ENCODE measurements at places on chromosomes 5 and 9.

GRCh38 chr9:109797006-109797405, 17.0 kb downstream of the PALM2AKAP2 start:
- no peak for DNase-seq

DNA sequence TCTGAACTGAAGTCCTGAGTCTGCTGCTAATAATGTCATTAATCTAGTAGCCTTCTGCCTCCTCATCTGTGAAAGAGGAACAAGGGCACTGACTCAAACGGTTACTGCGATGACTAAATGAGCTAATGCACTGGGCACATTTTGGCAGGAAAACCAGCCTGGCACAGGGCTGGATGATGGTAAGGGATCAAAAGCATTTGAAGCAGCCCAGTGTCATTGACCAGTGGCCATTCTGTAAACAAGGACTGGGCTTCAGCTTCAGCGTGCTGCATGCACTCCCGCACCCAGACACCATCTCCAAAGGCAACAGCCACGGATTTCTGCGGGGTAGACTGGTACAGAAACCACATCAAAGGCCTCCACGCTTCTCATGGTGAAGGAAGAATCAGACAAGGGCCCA, 8.0 kb downstream of the GCNT4 start:
- DNase-seq: no peak

DNA sequence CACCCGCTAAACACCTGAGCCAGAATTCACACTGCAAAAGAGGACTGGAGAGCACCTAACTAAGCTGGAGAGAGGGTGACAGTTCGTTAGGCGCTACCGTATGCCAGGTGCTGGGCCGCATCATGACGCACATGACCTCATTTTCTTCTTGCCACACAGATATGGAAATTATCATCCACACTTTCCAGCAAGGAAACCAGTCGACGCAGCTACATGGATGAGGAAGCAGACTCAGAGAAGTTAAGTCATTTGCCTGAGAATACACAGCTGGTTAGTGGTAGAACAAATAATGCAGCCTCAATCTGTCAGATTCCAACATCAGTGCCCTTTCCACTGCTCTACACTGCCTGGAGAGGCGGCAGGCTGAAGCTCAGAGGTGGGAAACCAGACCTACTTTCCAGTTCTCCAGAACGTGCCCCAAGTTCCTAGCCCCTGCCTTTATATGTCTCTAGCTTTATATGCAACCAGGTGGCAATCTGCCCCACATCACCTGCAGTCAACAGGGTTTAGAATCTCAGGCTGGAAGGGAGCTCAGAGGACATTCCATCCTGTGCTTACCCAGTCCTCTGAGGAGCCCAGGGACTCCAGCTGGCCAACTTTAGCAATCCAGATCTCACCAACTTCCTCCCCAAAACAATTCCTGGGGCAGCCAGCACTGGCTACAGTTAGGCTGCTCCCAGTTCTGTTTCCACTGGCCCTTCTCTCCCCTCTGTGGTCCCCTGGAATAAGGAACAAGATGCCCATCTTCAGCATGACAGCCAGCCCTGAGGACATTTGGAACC, 8.8 kb downstream of the TNIP1 start:
- no peak for DNase-seq

DNA sequence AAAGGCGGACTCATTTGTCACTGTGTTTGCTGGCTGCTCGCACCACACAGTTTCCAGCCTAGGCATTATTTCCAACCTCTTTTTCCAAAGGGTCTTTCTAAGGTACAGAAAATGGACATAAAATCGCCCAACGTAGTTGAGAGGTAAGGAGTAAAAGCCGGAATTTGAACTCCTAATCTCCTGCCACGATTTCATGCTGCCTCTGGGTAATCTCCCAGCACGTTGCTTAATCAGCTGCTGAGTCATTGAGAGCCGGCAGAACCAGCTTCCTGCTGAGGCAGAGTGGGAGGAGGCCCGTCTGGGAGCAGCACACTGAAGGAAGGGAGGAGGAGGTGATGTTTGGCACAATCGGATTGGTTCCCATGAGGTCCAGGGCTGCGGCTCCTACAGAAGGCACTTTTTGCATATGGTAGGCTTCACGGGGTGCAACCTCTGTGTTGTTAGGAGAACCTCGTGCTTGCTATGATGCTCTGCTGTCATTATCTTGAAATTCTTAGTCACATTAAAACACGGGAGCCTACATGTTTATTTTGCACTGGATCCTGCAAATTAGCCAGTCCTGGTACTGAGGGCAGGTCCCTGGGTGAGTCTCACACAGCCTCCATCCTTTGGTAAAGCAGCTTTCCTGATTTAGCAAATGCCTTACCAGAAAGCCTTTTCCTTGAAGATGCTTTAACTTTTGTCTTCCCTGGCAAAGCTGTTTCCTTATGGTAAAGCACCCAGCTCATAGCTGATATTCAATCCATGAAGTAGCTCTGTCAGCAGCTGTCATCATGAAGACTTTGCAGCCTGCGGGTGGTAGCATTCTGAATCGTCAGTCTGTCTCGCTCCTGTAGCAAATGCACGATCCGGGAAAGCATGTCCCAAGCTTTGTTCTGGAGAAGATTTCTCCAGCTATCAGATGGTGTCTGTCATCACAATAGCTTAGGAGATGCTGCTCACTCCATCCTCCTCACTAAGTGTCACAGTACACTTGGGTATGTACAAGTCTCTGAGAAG, 191.6 kb upstream of the MSX2 start:
- no peak for DNase-seq

GRCh38 chr9:75545287-75545686, 345.2 kb upstream of the PCSK5 start:
- DNase-seq: no peak

DNA sequence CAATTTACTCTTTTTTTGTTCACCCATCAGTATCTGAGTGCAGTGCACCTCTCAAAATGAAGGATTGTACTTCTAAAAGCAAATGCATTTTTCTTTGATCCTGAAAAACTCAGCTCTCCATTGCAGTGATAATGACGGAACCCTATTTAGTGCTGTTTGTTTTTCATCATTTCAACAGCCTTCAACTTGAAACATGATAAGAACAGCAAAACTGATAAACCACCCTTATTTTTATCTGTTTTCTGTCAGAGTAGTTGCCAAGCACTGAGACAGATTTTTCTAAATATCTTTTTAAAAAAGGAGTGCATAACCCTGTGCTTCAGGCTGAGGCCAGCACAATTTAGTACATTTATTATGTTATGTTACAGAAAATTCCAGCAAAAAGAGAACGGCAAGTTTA, 549.8 kb upstream of the DMAC1 start:
- DNase-seq: no peak

DNA sequence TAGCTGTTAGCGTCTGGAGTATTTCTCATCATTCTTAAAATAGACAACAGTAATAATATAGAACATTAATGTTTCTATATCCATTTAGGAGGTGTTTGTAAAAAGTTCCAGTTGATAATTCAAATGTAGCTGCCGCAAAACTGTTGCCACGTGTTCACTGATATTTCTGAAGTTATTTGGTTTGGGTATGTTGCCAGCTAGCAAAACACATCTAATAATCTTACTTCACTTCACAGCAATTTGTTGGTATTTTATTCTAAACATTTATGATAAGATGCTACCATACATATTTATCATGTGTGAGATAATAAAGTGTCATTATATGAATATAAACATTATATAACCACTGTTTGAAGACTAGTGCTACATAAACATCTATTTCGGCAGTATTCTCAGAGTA, 101.6 kb downstream of the CDH12 start:
- no peak for DNase-seq

DNA sequence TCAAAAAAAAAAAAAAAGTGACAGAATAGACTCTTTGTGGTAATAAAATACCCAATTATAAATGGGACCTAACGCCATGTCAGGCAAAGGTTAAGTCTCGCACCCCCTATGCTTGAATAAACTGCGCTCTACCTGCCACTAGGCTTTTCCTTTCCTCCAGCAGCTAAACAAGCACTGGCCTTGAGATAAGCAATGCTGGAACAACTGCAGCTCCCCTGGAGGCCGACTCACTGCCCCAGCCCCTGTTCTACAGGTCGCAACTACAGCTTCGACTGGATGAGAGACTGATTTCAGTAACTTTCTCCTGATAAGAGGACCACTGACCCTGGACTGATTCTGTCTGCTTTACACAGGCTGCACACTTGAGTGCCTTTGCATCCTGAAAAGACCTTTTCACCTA, 210.2 kb downstream of the HSPA4 start:
- no peak for DNase-seq

DNA sequence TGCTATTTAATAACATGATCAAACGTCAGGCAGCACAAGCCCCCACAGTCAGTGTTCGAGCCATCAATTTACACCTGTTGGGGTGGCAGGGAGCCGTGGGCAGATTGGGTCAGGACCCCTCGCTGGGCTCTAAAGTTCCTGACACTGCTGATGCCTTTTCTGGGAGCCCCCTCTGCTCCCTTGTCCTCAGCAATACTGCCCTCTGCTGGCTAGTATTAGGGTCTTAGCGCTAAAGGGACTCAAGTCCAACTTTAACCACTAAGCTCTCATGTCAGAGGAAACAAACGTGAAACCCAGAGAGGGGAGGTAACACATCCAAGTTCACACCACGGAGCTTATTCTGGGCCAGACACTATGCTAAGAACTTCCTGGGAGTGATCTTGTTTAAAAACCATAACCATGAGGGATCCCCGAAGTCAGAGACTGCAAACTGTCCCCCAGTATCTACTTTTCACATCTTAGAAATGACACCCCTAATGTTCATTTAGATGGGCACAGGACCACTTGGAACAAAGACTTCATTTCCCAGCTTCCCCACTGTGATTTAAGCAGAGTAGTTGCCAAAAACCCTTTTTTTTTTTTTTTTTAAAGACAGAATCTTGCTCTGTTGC, 20.4 kb downstream of the ANKS6 start:
- DNase-seq: no peak

- no peak for DNase-seq
Observed at GRCh38 chr9:123425836-123426365, 69.9 kb downstream of the CRB2 start.

- no peak for DNase-seq
Observed at GRCh38 chr5:137220523-137220927, 278.6 kb downstream of the SPOCK1 start.

DNA sequence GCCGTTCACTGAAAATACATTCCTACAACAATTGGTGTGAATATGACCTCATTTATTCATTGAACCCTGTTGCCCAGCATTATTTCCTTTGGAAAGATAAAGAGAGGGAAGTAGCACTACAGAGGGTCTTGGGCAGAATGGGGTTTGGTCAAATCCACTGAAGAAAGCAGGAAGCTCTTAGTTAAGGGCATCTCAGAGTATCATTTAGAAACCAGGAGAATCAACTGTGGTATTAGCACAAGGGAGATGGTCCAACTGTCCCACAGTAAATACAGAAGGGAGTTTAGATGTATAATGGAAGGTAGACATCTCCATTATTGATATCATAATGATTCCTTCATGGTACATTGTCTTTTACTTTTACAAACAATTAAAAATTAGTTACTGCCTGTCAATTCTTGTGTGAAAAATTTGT, 47.1 kb downstream of the LIX1 start:
- no peak for DNase-seq

- no peak for DNase-seq
Observed at GRCh38 chr9:38214432-38214831, 145.4 kb upstream of the SHB start.

- DNase-seq: no peak
Observed at GRCh38 chr5:133066045-133066444, 14.2 kb downstream of the HSPA4 start.

DNA sequence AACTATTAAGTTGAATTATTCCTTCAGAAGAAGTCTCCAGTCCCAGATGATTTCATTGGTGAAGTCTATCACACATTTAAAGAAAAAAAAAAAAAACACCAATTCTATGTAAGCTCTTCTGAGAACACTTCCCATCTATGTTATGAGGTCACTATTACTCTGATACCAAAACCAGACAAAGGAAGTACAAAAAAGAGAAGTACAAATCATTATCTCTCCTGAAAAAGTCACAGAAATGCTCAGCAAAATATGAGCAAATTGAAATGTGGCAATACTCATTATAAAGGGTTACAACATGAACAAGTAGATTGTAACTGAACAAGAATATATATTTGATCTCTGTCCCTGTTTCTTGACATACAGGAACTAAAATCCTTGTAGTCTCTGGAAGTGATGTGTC, 280.4 kb downstream of the TLE1 start:
- DNase-seq: no peak

All from activated naive CD4-positive, alpha-beta T cell treated with Interleukin-2 at 50 U/mL for 16 hours (primary cell).